ENCODE measurements at places on chromosomes 16 and 17.

GRCh38 chr17:37177254-37177870 is 198.4 kb upstream of the C17orf78 start:
- no peaks in the 10 kb centered on the region for H3K4me1 ChIP-seq
- no peaks in the 10 kb centered on the region for H3K27me3 ChIP-seq
- H3K4me3 ChIP-seq: no peak overlapping the region

DNA sequence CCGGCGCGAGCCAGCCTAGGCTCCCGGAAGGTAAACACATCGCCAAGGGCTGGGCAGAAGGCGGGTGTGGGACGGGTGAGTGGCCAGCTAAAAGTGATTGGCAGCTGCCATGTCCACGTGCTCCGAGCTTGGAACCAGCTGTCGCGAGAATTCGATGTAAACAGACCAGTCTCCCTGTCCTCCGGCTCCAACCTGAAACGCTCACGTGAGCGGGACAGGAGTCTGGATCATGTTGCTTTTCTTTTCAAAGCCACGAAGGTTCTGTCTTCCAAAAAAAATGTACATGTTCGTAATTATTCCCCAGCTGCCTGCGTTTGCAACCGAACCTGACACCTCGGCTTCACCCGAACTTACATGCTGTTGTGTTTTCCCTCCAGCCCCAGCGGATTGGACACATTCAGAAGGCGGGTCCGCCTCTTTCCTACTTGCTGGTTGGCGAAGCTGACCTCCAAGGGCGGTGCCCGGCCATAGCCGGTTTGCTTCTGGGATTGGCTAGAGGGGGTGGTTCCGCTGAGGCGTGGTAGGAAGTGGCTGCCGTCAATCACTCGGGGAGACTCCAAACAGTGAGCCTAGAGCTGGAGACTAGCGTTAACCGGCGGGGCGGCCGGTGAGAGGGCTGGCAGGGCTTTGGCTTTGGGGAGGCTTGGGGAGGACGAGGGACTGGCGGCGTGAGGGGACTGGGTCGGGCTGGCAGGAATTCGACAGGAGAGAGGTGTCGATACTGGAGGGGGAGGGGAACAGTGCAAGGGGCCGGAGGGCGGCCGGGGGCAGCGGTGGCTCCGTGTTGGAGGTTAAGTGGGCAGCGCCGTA is at the start of gene BCAS3:
Gene BCAS3 (plus strand): TSS at position 544 of the 810 bp plus-strand sequence.
- peak; percentile 99 for DNase-seq
- H3K4me1 ChIP-seq: peaks cover 3% of the 10 kb centered on the region
- peak within 1 kb of the TSS; percentile 83 for H3K4me3 ChIP-seq
- peak within 1 kb of the TSS; percentile 51 for H3K27ac ChIP-seq
- no peaks in the 10 kb centered on the region for H3K36me3 ChIP-seq

DNA sequence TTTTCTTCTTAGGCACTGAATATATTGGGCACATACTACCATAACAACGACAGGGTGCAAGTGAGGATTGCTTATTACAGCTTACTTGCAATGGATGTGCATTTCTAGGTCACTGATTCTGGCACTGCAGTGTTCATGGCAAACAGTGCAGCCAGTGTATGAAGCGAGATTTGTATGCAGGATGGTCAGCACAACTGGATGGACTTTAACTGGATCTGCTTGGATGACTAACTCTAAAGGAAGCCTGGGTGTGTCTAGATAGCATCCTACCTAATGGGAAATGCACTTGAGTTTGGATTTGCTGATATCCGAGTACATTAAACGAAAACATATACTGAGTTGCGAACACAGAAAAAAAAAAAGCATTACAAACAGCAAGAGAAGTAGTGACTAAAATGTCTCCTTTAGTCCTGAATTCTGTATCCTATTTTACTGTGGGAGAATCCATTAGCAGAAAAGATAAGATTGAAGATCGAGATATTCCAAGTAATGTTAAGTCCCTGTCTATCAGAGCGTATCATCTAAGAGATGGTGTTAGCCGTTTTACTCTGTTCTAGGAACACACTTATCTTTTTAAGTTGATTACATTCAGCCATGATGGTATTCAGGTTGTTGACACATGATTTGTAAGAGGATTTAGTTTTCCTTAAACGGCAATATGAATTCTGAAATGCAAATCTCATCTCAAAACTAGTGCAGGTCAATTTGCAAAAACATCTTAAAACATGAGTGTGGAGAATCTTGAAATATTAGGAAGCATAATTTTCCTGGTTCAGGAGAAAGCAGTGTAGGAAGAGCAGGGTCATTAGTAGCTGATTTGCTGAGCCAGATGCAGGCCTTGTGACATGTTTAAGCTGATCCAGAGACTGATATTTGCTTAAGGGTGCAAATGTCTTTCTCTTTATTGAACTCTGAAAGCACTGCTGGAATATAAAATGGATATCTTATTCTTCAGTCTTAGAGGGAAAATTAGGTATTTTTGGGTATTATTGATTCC is 142.6 kb upstream of the CPHXL start:
- H3K4me3 ChIP-seq: no peak overlapping the region
- H3K36me3 ChIP-seq: no peaks in the 10 kb centered on the region
- H3K4me1 ChIP-seq: no peaks in the 10 kb centered on the region
- H3K27me3 ChIP-seq: no peaks in the 10 kb centered on the region
- no peak overlapping the region for H3K27ac ChIP-seq

- H3K4me1 ChIP-seq: peaks cover 84% of the 10 kb centered on the region
- peak overlapping the region; percentile 94 for H3K27ac ChIP-seq
- H3K4me3 ChIP-seq: no peak overlapping the region
- no peaks in the 10 kb centered on the region for H3K36me3 ChIP-seq
Measured at GRCh38 chr17:40072735-40073346, 10.1 kb downstream of the THRA start.

DNA sequence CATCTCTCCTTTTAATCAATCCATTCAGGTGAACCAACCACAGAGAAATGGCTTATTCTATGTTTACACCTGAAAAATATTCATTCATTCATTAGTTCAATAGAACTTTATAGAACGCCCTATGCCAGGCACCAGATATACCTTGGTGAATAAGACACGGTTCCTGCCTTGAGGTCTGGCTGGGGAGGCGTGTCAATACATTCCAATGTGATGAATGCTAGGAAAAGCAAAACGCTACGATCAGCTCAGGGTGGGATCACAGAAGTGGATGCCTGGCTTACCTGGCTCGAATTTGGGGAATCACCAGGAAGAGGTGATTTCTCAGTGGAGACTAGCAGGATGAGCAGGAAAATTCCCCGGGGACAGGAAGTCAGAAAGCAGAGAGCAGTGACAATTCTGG is 17.5 kb upstream of the WFIKKN2 start:
- no peak for DNase-seq
- no peak overlapping the region for H3K4me3 ChIP-seq
- peaks cover 4% of the 10 kb centered on the region for H3K4me1 ChIP-seq
- no peaks in the 10 kb centered on the region for H3K36me3 ChIP-seq
- no peak overlapping the region for H3K27ac ChIP-seq

DNA sequence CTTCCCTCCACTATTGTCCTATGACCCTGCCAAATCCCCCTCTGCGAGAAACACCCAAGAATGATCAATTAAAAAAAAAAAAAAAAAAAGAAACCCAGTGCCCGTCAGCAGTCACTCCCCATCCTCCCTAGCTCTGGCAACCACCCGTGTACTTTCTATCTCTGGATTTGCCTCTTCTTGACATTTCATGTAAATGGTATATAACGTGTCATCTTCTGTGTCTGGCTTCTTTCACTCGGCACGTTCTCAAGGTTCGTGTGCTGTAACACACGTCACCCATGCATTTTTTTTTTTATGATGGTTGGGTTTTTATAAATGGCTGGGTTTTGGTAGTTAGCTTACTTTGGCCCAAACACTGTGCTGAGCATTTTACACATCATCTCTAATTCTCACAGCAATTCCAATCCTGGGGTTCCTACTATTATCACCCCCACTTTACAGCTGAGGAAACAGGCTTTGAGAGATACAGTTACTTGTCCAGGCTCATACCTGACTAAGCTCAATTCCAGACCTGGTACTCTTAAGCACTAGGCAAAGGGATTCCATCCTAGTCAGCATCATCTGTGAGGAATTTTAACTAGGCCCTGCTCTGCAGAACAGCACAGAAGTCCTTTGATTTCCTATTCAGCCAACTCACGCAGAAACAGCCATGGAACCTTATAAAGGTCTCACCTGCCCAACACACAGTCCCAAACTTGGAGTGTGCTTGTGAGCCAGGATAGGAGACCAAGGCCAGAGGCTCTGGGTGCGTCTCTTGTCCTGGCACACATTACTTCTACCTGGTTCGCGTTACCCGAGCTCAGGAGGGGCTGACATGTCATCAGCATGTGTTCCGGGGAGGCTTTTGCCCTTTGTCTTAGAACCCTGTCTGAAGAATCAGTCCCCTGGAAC is 11.7 kb downstream of the NDUFAB1 start:
- H3K27me3 ChIP-seq: no peaks in the 10 kb centered on the region
- H3K27ac ChIP-seq: no peak overlapping the region
- peaks cover 29% of the 10 kb centered on the region for H3K36me3 ChIP-seq
- no peaks in the 10 kb centered on the region for H3K4me1 ChIP-seq
- H3K4me3 ChIP-seq: no peak overlapping the region
- no peak for DNase-seq

- H3K4me1 ChIP-seq: peaks cover 50% of the 10 kb centered on the region
- H3K27me3 ChIP-seq: no peaks in the 10 kb centered on the region
- peak overlapping the region; percentile 98 for H3K27ac ChIP-seq
- H3K4me3 ChIP-seq: no peak overlapping the region
- peak; percentile 61 for DNase-seq
- no peaks in the 10 kb centered on the region for H3K36me3 ChIP-seq
Measured at GRCh38 chr16:87457709-87458423, 35.0 kb downstream of the ZCCHC14 start.

GRCh38 chr16:27398894-27399853 is 2.8 kb upstream of the IL21R start:
- DNase-seq: no peak
- H3K4me1 ChIP-seq: peaks cover 16% of the 10 kb centered on the region
- H3K27ac ChIP-seq: no peak overlapping the region

GRCh38 chr16:2985462-2985861 is 5.2 kb upstream of the PKMYT1 start:
- H3K4me3 ChIP-seq: no peak overlapping the region
- peaks cover 3% of the 10 kb centered on the region for H3K4me1 ChIP-seq
- H3K36me3 ChIP-seq: no peaks in the 10 kb centered on the region
- no peak overlapping the region for H3K27ac ChIP-seq

GRCh38 chr16:89359264-89360147 is 130.9 kb downstream of the ANKRD11 start:
- H3K36me3 ChIP-seq: no peaks in the 10 kb centered on the region
- peak; percentile 86 for DNase-seq
- no peak overlapping the region for H3K27ac ChIP-seq
- no peaks in the 10 kb centered on the region for H3K27me3 ChIP-seq

DNA sequence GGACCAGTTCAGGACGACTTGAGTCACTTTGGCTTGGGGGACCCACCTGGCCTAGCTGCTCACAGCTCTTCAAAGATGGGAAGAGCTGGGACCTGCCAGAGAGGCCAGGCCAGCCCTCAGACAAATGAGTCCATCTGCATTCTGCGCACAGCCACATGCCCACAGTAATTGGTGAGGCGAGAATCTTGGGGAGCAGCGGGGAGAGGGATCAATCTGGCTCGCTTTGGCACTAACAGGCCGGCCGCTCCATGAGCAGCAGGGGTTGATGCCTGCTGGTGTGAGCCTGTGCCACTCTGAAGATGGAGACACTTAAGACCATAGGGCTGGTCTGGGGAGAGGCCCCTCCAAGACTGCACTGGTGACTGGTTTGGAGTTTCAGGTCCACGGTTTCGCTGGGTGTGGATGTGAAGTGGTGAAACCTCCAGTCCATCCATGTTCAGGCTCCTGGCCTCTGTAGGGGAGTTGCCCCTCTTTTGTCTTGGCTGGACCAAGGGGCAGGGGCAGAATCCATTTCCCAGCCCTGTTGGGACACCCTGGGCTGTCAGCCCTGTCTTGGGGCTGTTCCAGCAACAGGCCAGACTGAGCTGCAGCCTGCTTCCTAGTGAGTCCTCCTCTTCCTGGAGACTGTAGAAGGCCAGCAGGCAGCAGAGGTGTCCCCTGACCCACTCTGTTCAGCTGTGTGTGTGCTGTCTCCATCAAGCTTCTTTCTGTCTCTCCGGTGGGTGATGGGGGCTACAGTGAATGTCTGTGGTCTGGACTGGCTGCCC is 7.3 kb downstream of the CTRL start:
- no peak for DNase-seq
- peaks cover 56% of the 10 kb centered on the region for H3K4me1 ChIP-seq
- H3K36me3 ChIP-seq: peaks cover 13% of the 10 kb centered on the region
- H3K27me3 ChIP-seq: no peaks in the 10 kb centered on the region

DNA sequence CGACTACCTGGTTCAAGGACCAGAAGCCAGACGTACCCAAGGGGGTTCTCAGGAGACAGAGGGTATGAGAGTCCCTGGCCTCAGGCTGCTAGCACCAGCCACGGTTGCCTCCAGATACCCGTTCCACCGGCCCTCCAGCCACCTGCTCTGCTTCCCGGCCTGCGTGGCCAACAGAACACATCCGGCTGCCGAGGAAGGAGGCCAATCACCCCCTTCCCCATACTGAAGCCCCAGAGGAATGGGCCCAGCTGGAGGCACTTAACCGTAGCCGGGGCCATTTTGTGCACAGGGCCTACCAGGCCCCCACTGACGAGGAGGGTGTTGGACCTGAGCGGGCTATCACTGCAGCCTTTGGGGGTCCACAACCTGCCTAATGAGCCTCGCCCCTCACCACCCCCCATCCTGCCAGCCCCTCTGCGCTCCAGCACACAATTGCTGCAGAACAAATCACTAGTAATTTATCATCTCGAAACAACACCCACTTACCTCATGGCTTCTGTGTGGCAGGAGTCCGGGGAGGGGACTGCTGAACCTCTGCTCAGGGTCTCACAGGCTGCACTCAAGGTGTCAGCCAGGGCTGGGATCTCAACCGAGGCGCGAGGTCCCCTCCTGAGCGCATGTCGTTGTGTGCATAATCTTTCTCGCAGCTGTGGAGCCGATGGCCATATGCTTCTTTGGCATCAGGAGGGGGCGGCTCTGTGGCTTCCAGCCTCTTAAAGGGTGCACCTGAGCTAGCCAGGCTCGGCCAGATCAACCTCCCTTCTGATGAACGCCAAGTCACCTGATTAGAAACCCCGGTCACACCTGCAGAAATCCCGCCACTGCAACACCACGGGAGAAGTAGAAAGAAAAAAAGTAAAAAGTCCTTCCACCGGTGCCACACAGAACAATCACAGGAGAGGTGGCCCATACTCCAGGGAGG is 10.1 kb upstream of the KREMEN2 start:
- no peak for DNase-seq
- no peak overlapping the region for H3K4me3 ChIP-seq
- H3K36me3 ChIP-seq: no peaks in the 10 kb centered on the region
- no peaks in the 10 kb centered on the region for H3K27me3 ChIP-seq

GRCh38 chr16:11689031-11689840 is 21.0 kb downstream of the SNN start:
- DNase-seq: no peak
- H3K27me3 ChIP-seq: no peaks in the 10 kb centered on the region
- peaks cover 18% of the 10 kb centered on the region for H3K4me1 ChIP-seq
- peaks cover 52% of the 10 kb centered on the region for H3K36me3 ChIP-seq

DNA sequence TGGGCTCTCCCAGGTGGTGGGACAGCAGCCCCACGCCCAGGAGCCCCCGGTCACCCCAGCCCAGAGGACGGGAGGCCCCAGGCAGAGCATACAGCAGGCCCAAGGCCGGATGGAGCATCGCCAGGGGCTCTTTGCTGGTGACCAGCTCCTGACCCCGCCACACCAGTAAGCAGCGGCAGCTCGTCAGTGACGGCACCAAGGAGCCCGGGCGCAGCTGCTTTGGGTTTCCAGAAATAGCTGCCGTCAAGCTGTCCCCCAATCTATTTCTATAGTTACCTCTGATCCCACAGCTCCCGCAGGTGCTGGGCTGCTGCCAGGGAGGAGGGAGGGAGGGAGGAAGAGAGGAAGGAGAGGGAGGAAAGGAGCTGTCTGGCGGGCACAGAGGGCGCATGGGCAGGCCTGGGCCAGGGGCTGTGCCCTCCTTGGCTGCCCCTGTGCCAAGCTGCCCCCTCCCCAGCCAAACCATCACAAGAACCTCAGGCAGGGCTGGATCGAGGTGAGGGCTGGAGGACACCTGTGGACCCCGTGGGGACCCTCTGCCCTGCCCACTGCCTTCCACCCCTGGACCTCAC is 10.8 kb upstream of the RASD1 start:
- H3K4me1 ChIP-seq: no peaks in the 10 kb centered on the region
- no peak overlapping the region for H3K4me3 ChIP-seq
- no peak overlapping the region for H3K27ac ChIP-seq
